ENCODE measurements at places on chromosomes 12 and 14. TPM values are rescaled to one million over a fixed set of nuclear protein-coding genes. Genes with fewer than 3 reads are reported as not detected.

GRCh38 chr14:103109535-103110441, 13.5 kb upstream of the TNFAIP2 start:
- DNase-seq, result peak; percentile 51

Gene GLI1
- 0.74 TPM for total RNA-seq

Gene LYZ
- total RNA-seq, result 8.2 TPM

Gene RPGRIP1
- total RNA-seq, result 1.6 TPM

- DNase-seq, result no peak
Measured at GRCh38 chr14:94383777-94384176, 4.6 kb downstream of the SERPINA1 start.

Gene PLBD2
- total RNA-seq, result 403 TPM

Gene TROAP
- total RNA-seq, result 2.0 TPM

DNA sequence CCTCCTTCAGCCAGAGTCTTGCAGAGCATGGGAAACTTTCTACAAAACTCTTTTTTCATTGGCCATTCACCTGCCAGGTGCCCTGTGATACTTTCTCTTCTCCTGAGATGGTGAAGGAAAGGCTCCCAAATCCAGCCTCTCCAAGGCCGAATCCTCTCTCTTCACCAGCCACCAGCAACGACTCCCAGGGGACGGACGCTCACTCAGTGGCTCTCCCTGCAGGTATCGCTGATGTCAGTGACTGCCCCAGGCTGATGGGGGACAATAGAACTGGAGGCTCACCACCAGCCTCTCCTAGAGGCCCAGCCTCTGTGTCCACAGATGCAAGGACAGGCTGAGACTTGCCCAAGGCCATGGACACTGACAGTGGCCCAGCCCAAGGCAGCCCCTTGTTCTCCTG, 204.1 kb downstream of the BCL11B start:
- no peak for DNase-seq

GRCh38 chr12:31817120-31817519, 88.3 kb upstream of the AMN1 start:
- no peak for DNase-seq

DNA sequence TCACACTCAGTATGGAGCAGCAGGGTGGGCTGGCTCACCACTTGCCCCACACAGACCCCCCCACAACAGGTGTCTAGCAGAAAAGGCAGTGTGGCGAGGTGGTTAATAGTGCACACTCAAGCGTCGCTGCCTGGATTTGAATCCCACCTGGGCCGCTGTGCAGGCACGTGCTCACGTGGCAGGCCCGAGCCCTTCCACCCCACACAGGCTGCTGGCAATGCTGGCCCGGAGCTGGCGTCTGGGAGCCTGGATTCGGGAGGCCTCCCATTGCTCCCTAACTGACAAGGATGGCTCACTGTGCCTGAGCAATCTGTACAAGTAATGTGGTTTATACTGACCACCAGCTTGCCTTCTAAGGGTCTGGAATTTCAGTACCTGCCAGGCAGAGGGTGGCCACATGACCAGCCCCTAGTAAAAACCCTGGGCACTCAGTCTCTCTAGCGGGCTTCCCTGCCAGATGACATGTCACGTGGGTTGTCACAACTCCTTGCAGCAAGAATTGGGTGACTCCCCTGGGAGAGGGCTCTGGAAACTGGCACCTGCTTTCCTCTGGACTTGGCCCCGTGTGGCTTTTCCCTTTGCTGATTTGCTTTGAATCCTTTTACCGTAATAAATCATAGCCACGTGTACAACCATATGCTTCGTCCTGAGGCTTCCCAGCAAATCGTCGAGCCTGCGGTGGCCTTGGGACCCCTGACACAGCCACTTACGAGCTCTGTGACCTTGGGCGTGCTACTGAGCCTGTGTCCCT, 72.8 kb downstream of the SCARB1 start:
- DNase-seq, result peak; percentile 90

DNA sequence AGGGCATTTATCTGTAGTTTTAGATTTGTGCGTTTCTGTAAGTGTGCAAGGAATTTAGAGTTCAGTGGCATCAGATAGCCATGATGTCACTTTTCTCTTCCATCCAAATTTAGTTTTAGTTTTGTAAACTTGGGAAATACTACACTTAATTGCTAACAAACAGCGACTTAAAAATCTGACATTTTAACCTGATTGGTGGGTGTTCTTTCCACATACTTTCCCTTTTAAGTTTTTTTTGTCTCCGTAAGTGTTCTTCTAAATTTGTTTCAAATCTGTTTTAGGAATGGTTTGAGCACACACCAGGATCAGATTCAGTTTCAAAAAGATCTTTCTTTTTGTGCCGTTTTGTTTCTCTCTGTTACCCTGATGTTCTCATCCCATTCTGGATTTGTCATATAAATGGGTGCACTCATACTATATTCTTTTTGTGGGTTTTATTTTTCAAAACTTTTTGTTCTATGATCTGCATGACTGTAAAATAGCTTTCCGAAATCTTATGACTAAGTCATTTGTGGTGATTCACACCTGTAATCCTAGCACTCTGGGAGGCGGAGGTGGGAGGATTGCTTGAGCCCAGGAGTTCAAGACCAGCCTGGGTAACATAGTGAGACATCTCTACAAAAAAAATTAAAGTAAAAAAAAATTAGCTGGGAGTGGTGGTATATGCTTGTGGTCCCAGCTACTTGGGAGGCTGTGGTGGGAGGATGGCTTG, 58.9 kb downstream of the FBXO34 start:
- DNase-seq, result no peak

DNA sequence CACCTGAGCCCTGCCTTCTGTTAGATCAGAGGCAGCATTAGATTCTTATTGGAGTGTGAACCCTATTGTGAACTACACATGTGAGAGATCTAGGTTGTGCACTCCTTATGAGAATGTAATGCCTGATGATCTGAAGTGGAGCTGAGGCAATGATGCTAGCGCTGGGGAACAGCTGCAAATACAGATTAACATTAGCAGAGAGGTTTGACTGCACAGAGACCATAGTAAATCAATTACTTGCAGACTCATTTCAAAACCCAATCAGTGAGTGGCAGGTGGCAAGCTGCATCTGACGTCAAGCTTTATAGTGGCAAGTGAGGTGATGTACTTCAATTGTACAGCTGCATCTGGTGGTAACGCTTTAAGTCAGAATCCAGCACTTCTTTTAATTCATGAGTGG, 141.6 kb downstream of the GPHN start:
- no peak for DNase-seq

DNA sequence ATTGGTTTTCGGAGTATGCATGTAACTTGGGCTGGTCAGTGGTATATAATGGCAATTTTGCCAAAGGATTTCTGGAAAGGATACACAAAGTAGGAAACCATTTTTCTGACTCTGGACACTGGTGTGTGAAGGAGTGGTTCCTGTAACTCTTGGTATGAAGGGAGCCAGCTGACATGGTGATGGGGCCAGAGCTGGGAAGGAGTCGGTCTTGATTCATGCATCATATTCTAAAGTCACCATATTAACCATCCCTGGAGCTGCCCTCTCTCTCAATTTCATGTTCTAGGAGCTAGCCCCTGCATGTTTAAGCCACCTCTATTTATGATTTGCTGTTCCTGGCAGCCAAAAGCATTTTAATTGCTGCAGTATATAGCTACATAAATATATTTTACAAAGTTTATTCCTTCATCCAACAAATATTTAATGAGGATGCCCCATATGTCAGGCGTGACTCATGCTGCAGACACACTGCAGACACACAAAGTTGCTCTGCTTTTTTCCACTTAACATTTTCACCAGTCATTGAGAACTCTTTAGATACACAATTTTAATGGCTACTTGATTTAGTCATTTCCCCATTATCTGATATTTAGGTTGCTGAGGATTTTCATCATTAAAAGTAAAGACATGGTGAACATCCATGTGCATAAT, 78.7 kb upstream of the PSMC1 start:
- no peak for DNase-seq

- peak; percentile 31 for DNase-seq
Measured at GRCh38 chr12:26340649-26341048, 145.3 kb downstream of the SSPN start.

- no peak for DNase-seq
Measured at GRCh38 chr14:21033133-21033698, 1.4 kb downstream of the RNASE13 start.

- peak; percentile 81 for DNase-seq
Measured at GRCh38 chr12:32535288-32535999, 136.1 kb downstream of the FGD4 start.

- DNase-seq, result no peak
Measured at GRCh38 chr12:57944313-57945023, 3.1 kb downstream of the ATP23 start.

DNA sequence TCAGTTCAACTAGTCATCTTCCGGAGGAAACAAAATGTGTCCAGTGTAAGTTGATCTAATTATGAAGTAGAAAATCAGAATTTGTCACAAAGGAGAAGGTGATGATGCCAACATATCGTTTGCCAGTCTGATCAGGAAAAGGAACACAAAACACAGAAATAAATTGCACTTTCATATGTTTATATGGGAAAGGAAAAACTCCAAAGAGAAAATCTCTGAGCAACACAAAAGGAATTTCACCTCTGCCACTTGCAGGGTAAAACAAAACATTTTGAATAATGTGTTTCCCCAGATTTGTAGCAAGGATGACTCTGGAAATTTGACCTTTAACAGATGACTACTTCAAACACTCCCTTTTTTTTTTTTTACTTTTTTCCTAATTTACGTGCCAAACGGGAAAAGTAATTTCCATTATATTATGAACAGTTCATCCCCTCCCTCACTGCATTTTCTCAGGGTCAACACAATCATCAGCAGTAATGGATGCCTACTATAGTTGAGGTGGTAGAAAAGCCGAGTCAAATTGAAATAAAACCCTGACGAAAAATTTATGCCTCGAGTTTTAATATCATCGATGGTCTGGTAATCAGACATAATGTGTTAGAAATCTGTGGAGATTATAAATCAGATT, 25.6 kb downstream of the MGAT4C start:
- DNase-seq, result no peak

DNA sequence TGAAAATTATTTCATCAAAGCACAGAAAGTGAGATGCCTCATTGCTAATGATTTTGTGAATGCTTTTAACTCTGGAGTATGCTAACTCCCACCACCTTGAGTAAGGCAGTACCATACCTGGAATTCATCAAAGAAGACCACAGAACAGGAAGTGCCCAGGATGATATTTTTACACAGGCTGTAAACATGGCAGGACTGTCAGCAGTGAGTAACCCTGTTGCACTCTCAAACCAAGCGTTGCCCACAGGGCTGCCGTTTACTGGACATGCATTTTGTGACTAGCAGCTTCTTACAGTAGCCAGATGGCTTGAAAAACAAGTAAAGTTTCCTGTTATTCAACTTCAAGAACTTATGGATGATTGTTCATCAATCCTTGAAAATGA, 42.4 kb downstream of the RALGAPA1 start:
- no peak for DNase-seq

DNA sequence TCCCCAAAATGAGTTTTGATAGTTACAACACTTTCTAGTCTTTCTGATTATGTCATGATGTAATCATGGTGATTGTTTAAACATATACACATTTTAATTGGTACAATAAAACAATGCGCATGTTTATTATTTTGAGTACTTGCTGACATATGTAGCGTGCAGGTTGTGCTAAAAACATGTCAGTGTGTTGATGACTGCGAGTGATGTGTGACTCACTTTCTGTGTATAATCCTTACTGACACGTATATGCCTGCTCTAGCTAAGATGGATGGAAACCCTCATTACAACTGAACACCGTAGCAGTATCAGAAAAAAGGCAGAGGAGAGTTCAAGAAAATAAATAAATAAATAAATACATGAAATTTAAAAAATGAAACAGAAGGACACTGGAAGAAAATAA, 1552.4 kb upstream of the FLRT2 start:
- DNase-seq, result no peak

Gene GPR132
- 0.17 TPM for total RNA-seq
